Urinary bladder (tissue), 4 donors: ENCODE measurements at places on chromosomes 5 and 9.

DNA sequence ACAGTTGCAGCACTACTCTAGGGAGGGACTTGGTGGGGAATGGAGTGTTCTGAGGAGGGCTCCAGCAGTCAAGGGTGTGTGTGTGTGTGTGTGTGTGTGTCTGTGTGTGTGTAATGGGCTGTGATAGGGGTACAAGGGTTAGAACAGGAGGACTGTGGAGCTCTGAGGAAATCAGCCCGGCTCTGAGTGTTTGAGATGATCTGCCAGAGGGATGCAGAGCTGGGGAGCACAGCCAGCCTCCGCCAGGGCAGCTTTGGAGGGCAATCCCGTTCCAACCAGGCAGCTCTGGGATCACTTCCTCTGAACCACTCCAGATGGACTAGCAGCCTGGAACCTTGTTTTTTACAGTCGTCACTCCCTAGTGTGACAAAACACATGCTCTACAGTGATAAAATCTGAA is 3.0 kb upstream of the SLC6A7 start:
- no peak for DNase-seq

- DNase-seq = no peak
Measured at GRCh38 chr9:99023831-99024230, 80.1 kb downstream of the COL15A1 start.

DNA sequence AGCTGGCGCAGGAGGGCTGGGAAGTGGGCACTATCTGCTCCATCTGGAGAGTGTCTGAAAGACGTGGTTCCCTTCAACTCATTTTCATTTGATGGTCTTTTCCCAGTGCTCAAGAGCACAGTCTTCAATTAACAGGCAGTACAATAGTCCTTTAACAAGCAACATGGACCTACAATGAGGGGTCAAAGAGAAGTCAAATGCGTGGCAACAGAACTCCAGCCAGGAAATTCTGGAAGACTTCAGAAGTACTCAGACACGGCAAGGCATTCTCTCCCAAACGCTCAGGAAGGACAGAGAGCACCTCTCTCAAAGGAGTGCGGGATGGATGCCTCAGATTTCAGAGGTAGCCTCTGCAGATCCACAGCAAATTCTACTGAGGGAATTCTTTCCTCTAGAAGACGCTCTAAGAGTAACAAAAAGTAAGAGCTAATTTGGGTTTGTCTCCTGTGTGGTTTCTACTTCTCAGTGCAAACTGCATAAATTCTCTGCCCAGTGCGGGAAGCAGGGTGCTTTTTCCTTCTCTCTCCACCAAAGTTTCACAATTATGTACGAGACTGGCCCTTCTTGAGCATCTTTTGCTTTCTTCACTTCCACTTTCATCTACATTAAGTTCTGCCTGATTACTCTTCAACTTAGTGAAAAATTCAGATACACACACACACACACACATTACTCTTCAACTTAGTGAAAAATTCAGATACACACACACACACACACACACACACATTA is 56.4 kb downstream of the LHFPL2 start:
- no peak for DNase-seq

GRCh38 chr5:163885117-163885516 is 379.7 kb downstream of the MAT2B start:
- DNase-seq = no peak

DNA sequence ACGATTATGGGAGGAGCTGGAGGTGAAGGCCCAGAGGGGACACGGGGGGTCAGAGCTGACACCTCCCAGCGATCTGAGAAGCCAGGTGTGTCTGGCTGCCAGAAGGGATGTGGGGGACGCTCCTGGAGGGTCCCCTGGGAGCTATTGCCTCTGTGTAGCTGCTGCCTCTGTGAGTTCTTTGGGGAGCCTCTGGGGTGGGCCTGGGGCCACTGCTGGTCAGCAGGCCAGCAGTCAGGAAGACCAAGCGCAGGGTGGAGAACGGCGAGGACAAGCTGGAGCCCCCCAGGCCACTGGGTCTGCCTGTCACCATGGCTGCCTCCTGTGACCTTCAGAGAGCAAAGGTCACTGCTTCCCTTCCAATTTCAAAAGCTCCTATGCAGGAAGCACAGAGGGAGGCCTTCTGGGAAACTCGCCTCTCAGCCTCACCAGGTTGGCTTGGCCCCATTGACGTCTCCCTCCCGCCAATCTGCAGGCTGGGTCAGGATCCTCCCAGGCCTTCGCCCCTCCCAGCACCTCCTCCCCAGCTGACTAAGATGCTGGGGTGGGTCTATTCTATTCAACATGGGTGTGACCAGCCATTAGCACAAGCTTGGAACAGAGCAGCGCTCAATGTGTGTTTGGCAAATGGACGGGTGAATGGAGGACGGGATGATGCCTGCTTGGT is 126.4 kb downstream of the GAPVD1 start:
- no peak for DNase-seq

GRCh38 chr9:1717882-1718281 is 297.3 kb upstream of the SMARCA2 start:
- no peak for DNase-seq

DNA sequence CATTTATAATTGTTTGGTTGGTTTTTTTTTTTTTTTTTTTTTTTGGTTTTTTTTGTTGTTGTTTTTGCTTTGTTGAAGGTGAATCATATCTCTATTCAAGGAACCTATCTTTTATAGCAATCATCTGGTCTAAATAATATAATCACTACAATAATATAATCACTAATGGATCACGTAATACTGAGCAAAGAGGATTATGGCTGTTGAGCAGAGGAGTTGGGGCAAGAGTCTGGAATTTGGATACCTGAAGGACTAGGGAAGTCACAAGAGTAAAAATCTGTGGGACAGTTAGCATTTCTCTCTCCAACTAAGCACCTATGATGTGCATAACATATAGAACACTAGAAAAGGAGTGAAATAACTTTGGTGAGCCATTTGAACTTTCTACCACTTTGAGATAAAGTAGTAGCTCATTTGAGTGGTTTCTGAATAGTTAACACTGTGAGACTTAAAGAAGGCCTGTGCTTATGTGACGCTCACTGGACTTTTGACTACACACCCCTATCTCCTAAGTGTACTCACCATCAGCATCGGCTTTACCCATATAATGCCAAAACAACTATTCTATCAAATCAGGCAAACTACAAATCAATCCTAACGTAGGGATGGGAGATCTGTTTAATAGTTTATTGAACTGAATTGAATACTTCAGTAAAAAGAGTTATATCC is 564.9 kb upstream of the TUSC1 start:
- no peak for DNase-seq

DNA sequence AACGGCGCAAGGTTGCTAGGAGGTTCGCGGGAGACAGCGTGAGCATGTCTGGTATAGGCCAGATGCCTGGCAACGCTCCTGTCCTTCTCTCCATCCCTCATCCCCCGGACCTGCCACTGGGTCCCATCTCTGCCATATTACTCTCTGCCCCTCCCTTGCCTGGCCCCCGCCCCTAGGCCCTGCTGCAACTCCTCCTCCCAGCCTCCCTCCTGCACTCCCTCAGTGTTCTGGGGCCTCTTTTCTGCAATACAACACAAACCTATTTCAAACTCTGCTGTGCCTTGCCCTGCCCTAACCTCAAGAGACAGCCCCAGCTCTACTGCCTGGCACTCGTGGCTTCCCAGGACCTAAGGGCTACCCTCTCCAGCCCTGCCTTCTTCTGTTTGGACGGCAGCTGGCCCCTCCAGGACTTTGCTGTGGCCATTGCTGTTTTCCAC is 8.9 kb upstream of the DBN1 start:
- DNase-seq = no peak

DNA sequence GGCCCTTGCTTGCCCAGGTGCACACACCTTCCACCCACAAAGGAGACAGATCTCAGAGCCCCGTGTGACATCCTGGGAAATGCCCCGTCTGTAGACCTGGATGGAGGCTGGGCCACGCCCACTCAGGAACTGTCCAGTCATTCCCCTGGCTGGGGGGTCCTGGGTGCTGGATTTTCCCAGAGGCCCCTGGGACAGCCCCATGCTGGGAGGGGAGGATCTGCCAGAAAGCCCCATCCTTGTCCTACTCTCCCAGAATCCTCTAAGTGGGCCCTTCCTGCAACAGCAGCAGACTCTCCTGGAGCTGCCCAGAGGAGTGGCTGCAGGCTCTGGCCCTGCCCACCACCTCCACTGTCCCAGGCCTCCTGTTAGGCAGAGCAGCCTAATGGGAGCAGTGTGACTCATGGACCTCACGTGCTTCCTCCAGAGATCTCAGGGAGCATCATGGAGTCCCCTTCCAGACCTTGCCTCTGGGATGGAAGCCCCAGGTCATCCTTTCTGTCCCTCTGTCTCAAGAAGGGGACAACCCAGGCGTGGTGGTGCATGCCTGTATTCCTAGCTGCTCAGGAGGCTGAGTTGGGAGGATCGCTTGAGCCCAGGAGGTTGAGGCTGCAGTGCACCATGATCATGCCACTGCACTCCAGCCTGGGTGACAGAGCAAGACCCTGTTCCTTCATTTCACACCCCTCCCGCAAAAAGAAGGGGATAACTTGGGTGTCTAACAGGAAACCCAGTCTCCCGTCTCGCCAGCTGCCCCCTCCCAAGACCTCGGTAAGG is 51.7 kb downstream of the JADE2 start:
- no peak for DNase-seq

DNA sequence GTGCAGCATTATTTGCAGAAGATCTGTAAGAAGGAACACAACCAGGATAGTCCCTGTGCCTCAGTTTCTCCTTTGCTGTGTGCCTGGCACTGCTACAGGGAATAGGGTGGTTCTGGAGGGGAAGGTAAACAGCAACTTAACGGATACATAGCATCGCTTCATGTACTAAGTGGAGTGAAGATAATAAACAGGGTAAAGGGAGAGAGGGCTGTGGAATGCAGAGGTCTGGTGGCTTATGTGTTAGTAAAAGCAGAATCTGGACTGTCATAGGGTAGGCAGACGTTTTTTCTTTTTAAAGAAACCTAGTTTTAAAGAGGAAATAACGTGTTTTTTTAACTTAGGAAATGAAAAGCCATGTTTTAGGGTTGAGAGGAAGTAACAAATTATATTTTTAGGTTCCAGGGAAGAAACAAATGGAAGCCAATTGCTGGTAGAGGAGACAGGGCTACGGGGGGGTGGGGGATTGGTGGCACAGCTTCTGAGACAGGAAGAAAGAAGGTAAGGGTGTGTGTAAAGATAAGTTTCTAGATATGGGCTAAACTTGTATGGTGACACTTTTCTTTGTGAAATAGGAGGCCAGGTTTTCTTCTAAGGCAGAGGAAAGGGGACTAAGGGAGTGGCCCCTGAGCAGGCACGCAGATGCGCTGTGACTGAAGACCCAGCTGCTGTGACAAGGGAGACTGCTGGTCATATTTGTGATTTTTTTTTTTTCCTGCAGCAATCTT is 1.3 kb downstream of the GNG10 start:
- DNase-seq = no peak

DNA sequence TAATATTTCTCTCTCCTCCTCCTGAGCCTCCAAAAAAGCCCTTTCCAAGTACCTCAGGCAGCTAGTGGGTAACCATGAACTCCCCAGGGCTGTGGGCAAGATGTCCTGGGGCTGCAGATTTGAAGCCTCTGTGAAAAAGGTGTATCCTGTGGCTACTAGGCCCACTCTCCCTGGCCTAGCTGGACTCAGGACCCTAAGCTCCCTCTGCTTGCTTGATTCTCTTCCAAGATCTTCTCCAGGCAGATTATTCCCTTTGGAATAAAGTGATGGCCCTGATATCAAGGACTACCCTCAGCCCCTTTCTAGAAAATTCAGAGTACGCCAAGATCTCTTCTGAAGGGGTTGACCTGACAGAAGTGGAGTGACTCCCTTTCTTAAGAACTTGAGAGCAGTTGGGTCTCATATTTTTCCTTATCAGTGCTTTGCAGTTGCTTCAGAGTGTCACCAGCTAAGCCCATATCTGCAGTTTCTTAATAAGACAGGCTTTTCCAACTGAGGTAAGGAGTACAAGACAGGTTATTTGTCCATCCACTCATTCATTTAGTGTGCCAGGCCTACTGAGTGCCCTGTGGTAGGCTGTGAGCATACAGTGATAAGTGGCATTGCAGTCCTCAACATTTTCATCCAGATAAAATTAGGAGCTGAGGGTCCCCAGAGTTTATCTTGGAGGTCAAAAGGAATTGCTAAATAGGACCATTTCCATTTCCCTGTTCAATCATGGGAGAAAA is 42.5 kb downstream of the CYSTM1 start:
- no peak for DNase-seq

- no peak for DNase-seq
Measured at GRCh38 chr5:165565911-165566310, 2060.5 kb downstream of the MAT2B start.

- DNase-seq = no peak
Measured at GRCh38 chr5:14212838-14213237, 69.7 kb downstream of the TRIO start.

DNA sequence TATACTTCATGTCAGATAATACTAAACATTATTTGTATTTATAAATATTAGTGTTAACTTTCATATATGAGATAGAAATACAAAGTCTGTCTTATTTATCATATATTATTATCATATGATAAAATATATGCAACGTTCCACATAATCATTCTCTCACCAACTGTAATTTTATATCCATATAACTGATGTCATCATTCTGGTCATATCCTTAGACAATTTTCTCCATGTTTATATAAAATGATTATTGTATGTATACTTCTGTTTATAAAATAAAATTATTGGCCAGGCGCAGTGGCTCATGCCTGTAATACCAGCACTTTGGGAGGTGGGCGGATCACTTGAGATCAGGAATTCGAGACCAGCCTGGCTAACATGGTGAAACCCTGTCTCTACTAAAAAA is 2007.1 kb downstream of the EFNA5 start:
- no peak for DNase-seq

DNA sequence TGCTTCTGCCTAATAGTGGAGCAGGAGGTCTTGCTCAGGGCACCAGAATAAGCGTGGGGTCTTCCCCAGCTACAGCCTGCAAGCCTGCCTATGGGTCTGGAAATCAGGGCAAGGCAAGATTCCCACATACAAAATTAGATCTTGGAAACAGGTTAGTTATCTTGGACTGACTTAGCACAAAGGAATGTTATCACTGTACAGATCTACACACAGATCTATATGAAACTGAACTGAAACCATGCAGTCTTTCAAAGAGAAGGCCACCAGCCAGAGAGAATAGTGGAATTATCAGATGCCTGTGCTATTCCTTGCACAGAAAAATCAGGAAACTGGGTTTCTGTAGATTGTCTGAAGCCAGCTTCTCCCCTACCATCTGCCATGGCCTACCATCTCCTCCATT is 585.7 kb downstream of the ACTL7B start:
- no peak for DNase-seq

GRCh38 chr9:127308652-127309434 is 44.3 kb downstream of the GARNL3 start:
- DNase-seq = no peak
